ENCODE measurements at places on chromosomes 5 and 9. TPM values are rescaled to one million over a fixed set of nuclear protein-coding genes. Genes with fewer than 3 reads are reported as not detected.

Gene CCDC192
- total RNA-seq = not detected

Gene PNPLA7
- 0.20 TPM for total RNA-seq

Gene SLC45A2
- total RNA-seq = 0.13 TPM

Gene NFIB
- total RNA-seq = 85.5 TPM

Gene CNTFR
- total RNA-seq = not detected

Gene KIAA0825
- total RNA-seq = 0.99 TPM

Gene SLC6A3
- not detected for total RNA-seq

Gene TSSK1B
- total RNA-seq = not detected
